ENCODE measurements at places on chromosomes 1 and 21.

DNA sequence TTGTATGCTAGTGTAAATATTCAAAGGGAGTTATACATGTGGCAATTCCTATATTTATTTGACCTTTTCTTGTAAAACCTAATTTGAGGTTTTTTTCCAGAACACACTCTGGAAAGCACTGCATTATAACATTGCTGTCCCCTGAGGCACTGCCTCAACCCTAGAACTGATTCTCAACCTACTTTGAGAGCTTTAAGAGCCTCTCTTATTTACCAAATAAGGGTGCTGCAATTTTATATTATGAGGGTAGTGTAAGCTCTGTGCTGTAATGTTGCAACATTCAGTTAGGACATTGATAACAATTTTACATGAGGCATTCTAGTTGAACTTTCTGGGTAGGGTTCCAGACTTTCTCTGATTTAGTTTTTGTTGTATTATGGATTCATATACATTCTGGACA is 302.2 kb upstream of the DEPDC1 start:
- DNase-seq: no peak
- no peak overlapping the region for H3K27ac ChIP-seq
- no peaks in the 10 kb centered on the region for H3K36me3 ChIP-seq
- H3K4me1 ChIP-seq: no peaks in the 10 kb centered on the region

- H3K4me3 ChIP-seq: no peak overlapping the region
- no peak for DNase-seq
- H3K27me3 ChIP-seq: no peaks in the 10 kb centered on the region
- no peaks in the 10 kb centered on the region for H3K4me1 ChIP-seq
- no peaks in the 10 kb centered on the region for H3K36me3 ChIP-seq
Measured at GRCh38 chr1:72394457-72394856, 112.1 kb upstream of the NEGR1 start.

- no peak overlapping the region for H3K4me3 ChIP-seq
- no peaks in the 10 kb centered on the region for H3K27me3 ChIP-seq
- H3K27ac ChIP-seq: no peak overlapping the region
- DNase-seq: no peak
- peaks cover 4% of the 10 kb centered on the region for H3K4me1 ChIP-seq
Measured at GRCh38 chr1:154006136-154006535, 15.6 kb downstream of the RPS27 start.

DNA sequence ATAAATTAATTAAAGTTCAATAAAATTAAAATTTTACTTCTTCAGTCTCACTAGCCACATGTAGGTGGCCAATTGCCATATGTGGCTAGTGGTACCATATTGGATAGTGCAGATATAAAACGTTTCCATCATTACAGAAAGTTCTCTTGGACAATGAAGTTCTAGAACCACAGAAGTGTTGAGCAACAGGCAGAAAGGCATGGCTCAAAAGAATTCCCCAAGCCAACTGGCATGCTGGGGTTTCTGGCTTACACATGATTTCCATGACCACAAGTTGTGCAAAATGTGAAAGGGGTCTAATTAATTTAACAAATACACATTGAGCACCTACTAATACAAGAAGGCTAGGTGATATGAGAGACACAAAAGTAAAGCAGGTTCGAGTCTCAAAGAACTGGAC is 72.2 kb upstream of the CDC42BPA start:
- H3K27ac ChIP-seq: no peak overlapping the region
- no peak overlapping the region for H3K4me3 ChIP-seq
- H3K27me3 ChIP-seq: no peaks in the 10 kb centered on the region
- no peak for DNase-seq

- H3K27me3 ChIP-seq: no peaks in the 10 kb centered on the region
- H3K4me3 ChIP-seq: no peak overlapping the region
Measured at GRCh38 chr1:236465959-236466303, 57.9 kb upstream of the LGALS8 start.

GRCh38 chr1:234929369-234929768 is 199.3 kb downstream of the TOMM20 start:
- no peaks in the 10 kb centered on the region for H3K36me3 ChIP-seq
- H3K4me1 ChIP-seq: peaks cover 11% of the 10 kb centered on the region
- no peak overlapping the region for H3K4me3 ChIP-seq
- H3K27me3 ChIP-seq: no peaks in the 10 kb centered on the region
- no peak overlapping the region for H3K27ac ChIP-seq

GRCh38 chr1:89085781-89086180 is 20.8 kb upstream of the GBP1 start:
- no peak overlapping the region for H3K27ac ChIP-seq
- H3K36me3 ChIP-seq: no peaks in the 10 kb centered on the region
- no peaks in the 10 kb centered on the region for H3K27me3 ChIP-seq
- H3K4me1 ChIP-seq: no peaks in the 10 kb centered on the region
- DNase-seq: no peak

GRCh38 chr1:36740446-36740845 is 257.7 kb upstream of the CSF3R start:
- DNase-seq: no peak
- H3K27ac ChIP-seq: no peak overlapping the region

DNA sequence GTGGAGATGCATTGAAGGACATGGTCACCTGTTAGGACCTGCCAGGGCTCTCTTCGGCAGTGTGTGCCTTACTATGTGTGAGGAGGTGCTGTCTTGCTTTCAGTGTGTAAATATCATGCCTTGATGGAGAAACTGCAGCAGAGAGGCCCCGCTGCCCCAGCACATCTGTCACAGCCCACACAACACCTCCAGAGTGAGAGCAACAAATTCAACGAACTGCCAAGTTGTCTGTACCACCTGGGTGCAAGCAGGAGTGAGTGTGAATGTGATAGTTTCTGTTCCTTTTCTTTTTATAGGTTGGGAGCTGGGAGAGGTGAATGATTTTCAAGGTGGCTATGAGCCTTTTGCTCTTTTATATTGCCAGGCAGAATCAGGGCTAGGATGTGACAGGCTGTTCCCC is 114.6 kb upstream of the KIAA0040 start:
- H3K27me3 ChIP-seq: peaks cover 4% of the 10 kb centered on the region
- H3K36me3 ChIP-seq: no peaks in the 10 kb centered on the region
- H3K4me3 ChIP-seq: no peak overlapping the region
- no peak for DNase-seq
- H3K27ac ChIP-seq: no peak overlapping the region

DNA sequence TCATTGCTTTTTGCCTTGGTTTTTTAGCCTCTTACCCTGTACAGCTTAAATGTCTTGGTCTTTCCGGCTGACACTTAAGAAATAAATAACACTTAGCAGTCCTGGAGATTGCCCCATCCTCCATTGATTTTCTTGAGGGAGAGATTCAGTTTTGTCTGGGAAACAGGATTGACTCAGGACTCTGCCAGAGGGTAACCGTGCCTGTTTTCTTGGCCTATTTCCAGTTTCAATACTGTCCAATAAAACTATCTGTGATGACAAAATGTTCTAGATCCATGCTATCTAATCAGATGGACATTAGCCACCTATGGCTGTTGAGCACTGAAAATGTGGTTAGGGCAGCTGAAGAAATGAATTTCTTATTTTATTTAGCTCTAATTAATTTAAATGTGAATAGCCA is 216.1 kb downstream of the DUSP10 start:
- no peaks in the 10 kb centered on the region for H3K36me3 ChIP-seq
- H3K4me1 ChIP-seq: no peaks in the 10 kb centered on the region
- no peak for DNase-seq
- H3K27ac ChIP-seq: no peak overlapping the region
- no peak overlapping the region for H3K4me3 ChIP-seq
